Muscle of back (tissue), 13 donors: ENCODE measurements at places on chromosomes 5 and 9. TPM values are rescaled to one million over a fixed set of nuclear protein-coding genes. Genes with fewer than 3 reads are reported as not detected.

DNA sequence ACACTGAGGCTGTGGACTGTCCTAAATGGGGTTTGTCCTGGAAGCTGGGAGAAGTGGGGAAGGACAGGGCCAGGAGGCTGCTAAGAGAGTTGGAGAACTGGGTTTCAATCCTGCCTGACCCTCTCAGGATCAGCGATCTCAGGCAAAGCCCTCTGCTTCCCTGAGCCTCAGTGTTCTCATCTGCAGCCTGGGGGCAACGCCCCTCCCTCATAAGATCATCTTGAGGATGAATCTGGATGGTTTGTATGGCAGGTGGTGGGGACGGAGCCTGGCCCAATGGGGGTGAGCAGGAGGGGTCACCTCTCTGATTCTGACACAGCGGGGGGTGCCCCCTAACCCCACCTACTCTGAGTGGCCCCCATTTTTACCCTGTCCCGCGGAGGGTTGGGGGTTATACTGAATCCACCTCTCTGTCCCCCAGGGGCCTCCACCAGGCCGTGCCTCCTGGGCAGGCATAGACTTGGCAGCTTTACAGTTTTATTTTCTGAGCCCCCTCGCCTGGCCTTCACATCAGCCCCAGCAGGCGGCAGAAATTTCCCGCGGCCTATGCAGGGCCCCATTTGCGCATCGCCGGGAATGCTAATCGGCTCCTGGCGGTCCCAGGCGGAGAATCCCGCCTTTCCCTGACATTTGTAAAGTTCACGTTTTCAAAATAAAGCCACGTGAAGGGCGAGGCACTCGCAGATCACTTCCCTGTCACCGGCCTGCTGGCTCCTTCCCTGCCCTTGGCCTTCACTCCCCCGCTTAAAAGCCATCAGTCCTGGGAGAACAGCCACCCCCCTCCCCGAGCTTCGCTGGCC lies 17.8 kb upstream of the LAMC3 start:
- no peak for DNase-seq

- DNase-seq, result no peak
Observed at GRCh38 chr9:31639451-31639850, 745.0 kb upstream of the ACO1 start.

GRCh38 chr5:133467335-133467779 lies 145.0 kb downstream of the FSTL4 start:
- no peak for DNase-seq

DNA sequence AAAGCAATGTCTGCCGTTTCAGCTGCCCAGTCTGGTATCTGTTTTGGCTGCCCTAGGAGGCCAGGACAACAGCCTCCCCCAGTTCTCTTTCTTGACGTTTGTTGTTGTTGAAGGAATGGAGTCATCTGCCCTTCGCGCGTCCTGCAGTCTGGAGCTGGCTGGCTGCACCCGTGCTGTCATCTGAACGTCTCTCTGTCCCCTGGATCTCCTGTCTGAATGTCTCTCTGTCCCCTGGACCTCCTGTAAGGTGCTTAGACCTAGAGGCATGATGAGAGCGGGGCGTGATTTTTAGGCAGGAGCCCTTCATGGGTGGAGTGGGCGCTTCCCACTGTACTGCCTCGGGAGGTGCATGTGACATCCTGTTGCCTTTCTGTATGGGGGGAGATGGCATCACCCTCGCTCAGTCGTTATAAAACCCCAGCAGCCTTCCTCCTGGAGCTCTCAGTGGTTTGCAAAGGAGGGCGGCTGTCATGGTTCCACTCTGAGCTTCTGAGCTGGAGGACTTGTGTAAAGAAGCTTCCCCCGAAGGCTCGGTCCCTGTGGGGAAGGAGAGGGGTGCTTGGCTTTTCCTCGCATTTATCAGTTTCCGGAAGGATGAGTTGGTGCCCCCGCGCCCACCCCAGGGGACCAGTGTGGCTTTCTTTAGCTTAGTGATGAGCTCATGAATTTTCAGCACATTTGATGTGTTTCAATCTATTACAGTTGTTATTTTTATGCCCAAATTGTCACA lies 49.8 kb upstream of the OLFM1 start:
- DNase-seq, result no peak

DNA sequence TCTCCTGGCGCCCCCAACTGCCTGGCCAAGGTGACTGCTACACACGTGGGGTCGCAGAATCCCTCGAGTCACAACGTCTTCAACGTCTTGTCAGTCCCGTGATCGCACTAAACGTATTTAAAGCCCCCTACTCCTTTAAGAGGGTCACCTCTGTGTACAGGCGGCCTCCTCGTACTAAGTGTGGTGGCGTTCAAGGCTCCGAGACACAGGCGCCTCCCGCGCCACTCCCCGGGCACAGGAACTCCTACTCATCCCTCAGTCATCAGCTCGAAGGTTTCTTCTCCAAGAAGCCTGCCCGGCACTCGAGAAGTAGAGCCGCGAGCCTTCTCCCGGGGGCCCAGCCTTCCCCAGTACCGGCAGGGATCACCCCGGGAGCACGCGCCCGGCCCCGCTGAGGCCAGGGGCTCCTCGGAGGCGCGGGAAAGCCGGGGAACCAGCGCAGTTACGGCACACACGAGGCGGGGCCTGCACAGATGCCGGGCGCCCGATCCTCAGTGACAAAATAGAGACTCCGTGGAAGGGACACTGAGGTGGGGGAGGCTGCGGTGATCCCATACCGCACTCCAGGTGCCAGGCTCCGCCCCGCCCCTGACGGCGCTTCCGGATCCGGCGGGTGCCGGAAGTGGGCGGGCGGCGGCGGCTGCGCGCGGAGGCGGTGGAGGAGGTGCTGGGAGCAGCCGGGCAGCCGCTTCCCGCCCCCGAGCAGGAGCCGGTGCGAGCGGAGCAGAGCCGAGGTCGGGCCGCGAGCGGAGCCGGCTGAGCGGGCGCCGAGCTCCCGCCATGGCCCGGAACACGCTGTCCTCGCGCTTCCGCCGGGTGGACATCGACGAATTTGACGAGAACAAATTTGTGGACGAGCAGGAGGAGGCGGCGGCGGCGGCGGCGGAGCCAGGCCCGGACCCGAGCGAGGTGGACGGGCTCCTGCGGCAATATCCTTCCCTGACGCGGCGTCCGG lies 6.9 kb downstream of the ARPC5L start:
- peak; percentile 96 for DNase-seq

DNA sequence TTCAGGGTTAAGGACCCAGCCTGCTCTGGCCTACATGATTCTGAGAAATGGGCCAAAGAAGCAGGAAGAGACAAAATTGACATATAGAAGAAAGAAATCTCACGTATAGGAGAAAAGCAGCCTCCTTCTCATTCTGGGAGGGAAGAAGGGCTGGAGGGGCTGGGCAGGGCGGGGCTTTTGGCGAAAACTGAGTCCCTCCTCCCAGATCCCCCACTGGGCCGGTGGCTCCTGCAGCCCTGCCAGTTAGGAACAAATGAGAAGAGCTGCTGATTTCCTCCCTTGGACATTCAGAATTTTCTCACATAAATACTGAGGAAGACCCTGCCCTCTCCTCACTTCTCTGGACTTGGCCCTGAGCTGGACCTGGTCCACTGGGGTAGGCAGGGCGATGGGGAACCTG lies at the start of gene WNT8A:
Gene WNT8A (plus strand): TSS at position 332 of the 400 bp plus-strand sequence. CDS start 95 bp downstream, outside the sequence.
- DNase-seq, result no peak

DNA sequence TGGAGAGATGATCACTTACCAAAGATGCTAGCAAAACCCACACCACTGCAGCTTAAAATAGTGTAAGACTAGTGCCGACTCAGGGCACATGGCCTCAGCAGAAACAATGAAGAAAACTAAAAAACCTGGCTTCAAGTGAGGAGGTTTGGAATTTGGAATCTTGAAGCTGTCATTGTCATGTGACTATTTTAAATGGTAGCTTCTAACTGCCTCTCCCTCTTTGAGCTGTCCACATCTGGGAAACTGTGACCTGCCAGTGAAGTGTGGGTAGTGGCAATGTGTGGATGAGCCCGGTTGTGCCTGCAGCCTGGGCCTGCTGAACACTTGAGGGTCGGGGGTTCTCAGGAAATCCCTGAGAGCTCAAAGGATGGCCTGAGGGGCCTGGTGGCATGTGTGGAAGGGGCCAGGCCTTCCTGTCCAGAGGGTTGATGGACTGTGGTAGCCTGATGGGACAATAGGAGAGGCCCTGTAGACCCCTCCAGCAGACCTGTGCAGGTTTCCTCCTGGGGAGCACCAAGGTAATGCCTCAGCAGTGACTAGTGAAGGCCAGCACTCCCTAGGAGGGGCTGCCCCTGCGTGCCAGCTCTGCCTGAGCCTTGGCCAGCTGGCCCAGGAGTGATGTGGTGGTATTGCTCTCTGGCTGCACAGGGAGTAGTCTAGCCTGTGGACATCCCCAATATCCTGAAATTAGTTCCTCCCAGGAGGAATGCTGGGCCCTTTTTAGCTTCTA lies 13.6 kb downstream of the USP20 start:
- no peak for DNase-seq

DNA sequence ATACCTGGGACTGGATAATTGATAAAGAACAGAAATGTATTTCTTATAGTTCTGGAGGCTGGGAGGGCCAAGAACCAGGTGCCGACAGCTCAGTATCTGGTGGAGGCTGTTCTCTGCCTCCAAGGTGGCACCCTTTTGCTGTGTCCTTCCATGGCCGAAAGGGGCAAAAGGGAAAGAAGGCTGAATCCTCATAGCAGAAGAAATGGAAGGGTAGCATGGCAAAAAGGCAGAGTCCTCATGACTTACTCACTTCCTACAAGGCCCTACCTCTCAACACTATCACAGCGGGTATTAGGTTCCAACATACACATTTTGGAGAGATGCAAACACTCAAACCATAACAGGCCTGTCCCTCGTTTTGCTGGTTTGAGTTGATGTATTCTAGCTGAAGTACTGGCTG lies 25.1 kb upstream of the MED10 start:
- DNase-seq, result no peak

DNA sequence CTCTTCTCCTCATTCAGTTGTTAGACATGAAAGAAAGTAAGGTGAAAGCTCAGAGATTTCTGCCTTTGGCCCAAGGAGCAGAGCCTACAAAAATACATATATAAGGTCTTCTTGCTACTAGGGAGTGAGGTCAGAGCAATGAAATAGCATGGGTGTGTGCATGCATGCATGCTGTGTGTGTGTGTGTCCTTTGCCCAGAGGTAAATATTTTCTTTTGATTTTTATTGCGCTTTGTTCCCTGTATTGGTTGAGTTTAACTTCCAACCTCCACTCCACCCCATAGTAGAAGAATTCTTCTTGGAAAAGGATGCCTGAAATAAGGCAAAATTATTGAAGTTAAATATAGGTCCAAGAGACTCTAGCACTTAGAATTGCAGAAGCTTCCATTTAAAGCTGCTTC lies 248.0 kb upstream of the PTGER4 start:
- no peak for DNase-seq

GRCh38 chr9:35910613-35911359 lies 1.5 kb downstream of the SPAAR start:
- DNase-seq, result no peak

DNA sequence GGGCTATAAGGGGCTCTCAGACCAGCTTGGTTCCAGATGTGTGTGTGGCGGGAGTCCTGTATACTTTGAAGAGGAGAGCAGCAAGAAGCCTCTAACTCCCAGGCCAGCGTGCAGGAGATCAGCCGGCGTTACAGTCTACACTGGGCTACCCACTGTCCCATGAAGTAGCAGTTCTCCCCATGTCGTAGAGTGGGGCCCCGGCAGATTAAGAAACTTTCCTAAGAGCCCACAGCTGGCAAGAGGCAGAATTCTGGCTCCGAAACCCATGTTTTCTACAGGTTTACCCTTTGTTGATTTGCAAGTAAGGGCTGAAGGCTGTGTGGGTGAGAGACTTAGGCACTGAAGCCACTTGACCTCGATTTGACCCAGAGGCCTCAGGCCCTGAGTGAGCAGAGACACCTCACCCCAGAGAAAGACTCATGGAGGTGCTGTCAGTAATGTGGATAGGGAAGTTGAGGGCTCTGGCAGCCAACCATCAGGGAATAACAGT lies 881 bp upstream of the B4GALT1 start:
- DNase-seq, result no peak

DNA sequence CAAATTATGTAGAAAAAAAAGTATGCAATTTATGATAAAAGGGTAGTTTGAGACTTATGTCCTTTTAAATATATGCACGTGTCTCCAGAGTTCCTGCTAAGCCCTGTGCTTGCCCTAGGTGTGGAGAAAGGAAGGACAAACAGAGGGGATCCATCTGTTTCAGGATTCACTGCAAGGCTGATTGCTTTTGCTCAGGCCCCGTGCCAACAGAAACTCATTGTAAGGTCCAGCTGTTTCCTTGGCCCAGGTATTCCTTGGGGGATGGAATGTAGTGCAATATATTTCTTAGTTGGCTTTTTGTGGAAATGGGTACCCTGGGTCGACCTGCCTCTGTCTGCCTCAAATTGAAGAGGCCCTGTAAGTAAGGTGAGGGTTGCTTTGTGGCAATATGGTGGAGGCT lies 268.6 kb upstream of the CLINT1 start:
- DNase-seq, result no peak

GRCh38 chr5:148391422-148391821 lies 7.7 kb downstream of the FBXO38 start:
- DNase-seq, result no peak

DNA sequence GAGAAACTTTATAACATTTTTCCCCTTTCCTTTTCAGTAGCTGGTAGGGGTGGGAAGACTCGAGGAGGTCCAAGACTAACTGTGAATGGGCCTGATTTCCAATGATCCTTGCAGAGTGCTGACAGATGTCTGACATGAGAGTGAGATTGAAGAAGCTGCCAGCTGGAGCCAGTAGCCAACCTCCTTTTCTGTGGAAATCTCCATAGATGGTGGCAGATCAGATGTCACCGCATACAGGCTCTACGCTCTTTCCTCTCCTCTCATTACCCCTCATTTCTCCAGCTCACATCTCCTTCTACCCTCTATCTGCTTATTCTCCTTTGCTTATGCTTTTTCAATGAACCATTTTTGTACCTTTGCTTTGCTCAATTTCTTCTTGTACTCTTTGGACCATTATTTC lies 395.2 kb upstream of the TNC start:
- no peak for DNase-seq

DNA sequence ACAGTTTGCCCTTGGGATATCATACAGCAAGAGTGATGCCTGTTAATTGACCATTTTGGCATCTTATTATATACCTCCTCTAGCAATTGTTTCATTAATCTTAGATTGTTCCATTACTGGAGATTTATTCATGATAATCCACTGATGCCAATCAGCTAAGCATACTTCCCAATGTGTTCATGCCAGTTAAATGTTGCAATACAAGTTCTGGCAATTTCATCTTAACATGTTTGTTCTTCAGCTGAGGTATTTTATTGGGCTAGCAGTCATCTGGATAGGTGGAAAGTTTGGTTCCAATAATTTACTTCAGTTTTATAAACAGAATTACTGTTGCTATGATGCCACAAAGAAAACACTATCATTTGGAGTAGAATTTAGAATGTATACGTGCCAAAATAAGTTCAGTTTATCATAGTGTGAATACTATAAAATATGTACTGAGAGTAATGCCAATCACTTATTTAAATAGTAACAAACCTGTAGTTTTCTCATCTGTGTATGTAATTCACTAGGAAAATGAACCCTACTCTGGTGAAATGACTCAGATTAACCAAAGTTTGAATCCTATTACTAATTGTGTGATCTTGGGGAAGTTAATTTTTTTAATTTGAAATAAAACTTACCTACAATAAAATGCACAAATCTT lies 27.9 kb upstream of the IL31RA start:
- no peak for DNase-seq

- DNase-seq, result no peak
Observed at GRCh38 chr5:135481387-135481786, 29.2 kb upstream of the TIFAB start.

Gene IFNA2
- polyA plus RNA-seq, result not detected

Gene SEMA5A
- polyA plus RNA-seq, result 27.6 TPM

Gene NDUFAF2
- 28.3 TPM for polyA plus RNA-seq

Gene ZNF483
- 1.5 TPM for polyA plus RNA-seq

Gene KIF27
- 9.5 TPM for polyA plus RNA-seq

Gene ECSCR
- polyA plus RNA-seq, result 40.4 TPM

Gene SPATA31A3
- polyA plus RNA-seq, result not detected

Gene RPS14
- polyA plus RNA-seq, result 2,790 TPM

Gene NUTM2F
- polyA plus RNA-seq, result not detected
